ENCODE measurements at places on chromosomes 3 and 15.

DNA sequence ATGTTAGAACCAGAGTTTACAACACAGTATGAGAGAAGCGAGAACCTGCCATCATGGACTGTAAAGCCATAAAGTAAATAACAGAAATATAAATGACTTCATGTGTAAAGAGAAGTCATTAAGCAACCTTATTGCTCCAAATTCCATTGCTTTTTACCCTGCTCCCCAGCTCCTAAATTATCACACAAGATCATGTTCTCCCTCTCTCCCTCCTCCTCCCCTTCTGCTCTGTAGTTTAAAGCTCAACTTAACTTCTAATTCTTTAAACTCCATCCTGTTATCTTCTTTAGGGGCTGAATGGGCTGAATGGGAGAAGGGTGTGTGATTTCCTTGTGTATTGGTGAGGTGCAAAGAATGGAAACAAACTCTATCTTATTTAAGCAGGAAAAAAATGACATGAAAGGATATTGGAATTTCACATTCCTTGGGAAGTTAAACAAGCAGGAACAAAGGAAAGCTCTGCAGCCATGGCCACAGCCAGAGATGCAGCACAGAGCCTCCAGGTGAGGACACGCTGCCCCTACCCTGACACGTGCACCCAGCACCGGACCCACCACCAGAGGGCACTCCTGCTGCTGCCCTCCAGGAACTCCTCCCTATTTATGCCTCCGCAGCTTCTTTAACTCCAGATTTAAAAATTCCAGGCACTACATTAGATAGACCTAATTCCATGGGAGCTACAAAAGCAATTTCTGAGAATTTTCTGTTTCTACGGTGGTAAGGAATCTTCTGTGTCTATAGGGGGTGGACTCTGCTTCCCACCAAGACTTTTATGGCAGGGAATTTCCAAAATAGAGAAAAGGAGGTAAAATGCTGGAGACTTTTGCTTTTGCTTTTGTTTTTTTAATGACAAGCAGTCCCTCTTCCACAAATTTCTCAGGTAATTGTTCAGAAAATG lies 76.9 kb upstream of the ABI3BP start:
- no peak for DNase-seq

- no peak for DNase-seq
These were observed 1.8 kb downstream of the YEATS2 start for GRCh38 chr3:183699238-183699947.

DNA sequence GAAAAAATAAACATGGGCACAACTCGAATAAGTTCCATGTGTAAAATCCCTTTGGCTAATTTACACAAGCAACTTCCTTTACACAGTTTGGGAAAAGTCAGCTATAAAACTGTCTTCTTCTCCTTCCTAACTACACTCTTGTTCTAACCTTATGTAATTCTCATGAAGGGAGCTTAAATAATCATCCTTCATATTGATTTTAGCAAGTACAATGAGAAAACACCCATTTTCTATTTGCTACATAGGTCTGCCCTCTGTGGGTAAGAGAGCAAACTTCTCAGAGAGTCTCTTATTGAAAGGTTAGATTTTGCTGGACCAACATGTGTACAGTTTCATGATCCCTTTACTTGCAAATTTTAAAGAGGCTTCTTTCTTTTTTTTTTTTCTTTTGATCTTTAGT lies 398.5 kb downstream of the ROBO1 start:
- DNase-seq, result no peak

- no peak for DNase-seq
These were observed 30.1 kb downstream of the GOLGB1 start for GRCh38 chr3:121719423-121719822.

- DNase-seq, result no peak
These were observed 173.3 kb downstream of the ALDH1A2 start for GRCh38 chr15:57892181-57892580.

- no peak for DNase-seq
These were observed 250.3 kb downstream of the MAGI1 start for GRCh38 chr3:65788461-65788860.

- DNase-seq, result no peak
These were observed at the start of gene PLAAT1 for GRCh38 chr3:193240850-193241706. TSS of gene PLAAT1 (plus strand) at chr3:193241222. CDS start at chr3:193255651, 14,429 bp downstream.

DNA sequence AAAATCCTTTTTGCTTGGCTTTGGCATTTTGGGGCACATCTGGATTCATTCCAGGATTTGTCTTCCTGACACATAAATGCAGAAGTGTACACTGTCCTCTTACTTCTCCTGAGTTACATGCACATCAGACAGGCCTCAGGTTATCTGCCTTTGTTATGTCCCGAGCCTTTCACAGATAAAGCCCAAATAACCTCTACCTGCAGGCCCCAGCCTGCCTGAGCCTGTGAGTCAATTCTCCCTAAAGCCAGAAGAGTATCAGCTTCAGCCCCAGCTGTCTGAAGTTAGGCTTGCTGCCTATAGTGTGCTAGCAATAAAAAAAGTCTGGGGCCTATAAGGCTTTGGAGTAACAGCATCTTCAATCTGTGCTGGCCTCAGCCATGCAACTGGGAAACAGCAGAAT lies 17.7 kb upstream of the GSK3B start:
- DNase-seq, result no peak

- no peak for DNase-seq
These were observed 349.0 kb upstream of the ATP10A start for GRCh38 chr15:26212109-26212508.

- no peak for DNase-seq
These were observed 120.2 kb upstream of the CHD2 start for GRCh38 chr15:92779874-92780273.

GRCh38 chr3:42043099-42043813 lies 47.9 kb upstream of the TRAK1 start:
- DNase-seq, result no peak

- no peak for DNase-seq
These were observed 415.7 kb upstream of the THBS1 start for GRCh38 chr15:39165020-39165706.

DNA sequence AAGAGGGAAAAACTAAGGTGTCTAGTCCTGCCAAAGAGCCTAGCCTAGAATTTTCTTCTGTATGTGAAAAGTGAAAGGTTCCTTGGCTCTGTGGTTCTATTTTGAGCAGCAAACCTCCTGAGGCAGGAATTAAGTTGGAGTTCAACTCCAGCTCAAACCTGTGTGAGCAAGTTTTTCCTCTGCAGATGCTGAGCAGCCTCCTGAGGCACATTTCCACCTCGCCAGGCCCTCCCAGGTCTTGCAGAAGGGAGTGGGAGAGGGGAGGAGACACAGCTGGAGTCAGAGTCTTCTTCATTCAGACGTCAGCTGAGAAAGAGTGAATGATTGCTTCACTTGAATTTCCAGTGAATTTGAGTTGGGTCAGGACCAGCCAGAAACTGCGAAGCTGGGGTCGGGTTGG lies 69.5 kb upstream of the ETV5 start:
- no peak for DNase-seq

- DNase-seq, result no peak
These were observed 479.3 kb downstream of the EPHA3 start for GRCh38 chr3:89586676-89587075.

DNA sequence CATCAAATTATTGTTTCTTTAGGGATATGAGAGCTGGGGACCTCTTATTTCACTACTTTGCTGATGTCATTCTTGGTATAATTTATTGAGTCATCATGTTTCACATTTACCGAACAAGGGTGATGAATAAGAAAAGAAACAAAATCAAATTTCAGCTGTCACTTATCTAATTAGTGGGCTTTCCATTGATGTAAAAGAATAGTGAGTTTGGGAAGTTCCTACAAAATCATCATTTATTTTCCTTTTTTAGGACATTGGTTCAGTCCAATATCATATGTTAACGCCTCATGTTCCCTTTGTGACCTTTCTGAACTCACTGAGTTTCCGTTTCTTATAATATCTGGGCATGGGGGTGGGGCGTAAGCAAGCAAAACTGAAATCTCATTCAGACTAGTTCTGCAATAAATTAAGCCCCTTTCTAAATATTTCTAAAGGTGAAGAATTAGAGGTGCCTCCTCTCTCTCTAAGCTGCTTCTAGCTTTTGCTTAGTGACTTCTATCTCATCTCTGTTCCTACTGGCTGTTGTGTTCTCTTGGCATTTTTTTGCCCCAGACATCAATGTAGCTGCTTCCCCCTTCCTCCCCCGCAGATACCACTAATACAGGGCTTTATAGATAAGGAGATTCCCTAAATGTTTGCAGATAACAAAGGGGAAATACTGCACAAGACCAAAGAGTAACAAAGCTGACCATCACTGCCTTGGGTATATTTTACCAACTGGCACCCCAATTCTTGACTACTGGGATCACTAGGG lies 238.0 kb upstream of the CTNNB1 start:
- no peak for DNase-seq

- DNase-seq, result no peak
These were observed 25.6 kb upstream of the KBTBD12 start for GRCh38 chr3:127889461-127889863.

GRCh38 chr3:17442332-17443049 lies 299.9 kb downstream of the TBC1D5 start:
- no peak for DNase-seq

DNA sequence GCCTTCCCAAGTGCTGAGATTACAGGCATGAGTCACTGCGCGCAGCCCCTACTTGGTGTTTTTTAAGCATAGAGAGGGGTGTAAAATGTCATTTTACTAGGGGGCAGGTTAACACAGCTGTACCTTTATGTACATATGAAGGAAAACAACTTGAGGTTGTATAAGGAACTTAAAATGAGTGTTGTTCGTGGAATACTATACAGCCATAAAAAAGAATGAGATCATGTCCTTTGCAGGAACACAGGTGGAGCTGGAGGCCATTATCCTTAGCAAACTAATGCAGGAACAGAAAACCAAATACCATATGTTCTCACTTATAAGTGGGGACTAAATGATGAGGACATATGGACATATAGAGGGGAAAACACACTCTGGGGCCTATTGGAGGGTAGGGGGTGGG lies 256.2 kb upstream of the C2CD4B start:
- no peak for DNase-seq

Measured in cortex of kidney (tissue), 1 donor.